Hematopoietic multipotent progenitor cell treated with erythropoietin and hydrocortisone succinate and interleukin-3 and kit ligand, for 6 days (in vitro differentiated cells): ENCODE measurements at places on chromosomes 1 and 21.

GRCh38 chr1:60867782-60868181 lies 214.6 kb upstream of the NFIA start:
- no peak for DNase-seq

DNA sequence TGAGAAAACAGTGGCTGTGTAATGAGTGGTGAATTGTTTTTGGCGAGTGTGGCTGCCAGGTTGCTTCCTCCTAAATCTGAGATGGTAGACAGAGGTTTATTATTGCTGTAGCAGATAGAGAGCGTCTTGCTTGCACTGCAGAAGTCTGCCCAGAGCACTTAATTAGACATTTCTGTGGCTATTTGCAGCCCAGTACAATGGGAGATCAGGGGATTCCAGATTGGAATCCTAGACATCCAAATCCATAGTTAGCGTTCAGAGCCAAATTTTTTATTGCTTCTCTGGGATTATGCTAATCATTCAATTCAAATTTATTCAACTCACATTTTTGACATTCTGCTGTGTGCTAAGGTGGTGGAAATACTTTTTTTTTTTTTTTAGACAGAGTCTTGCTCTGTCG lies 30.0 kb downstream of the KIF26B start:
- no peak for DNase-seq

- DNase-seq = no peak
These were observed 101.5 kb upstream of the TNR start for GRCh38 chr1:175844877-175845276.

DNA sequence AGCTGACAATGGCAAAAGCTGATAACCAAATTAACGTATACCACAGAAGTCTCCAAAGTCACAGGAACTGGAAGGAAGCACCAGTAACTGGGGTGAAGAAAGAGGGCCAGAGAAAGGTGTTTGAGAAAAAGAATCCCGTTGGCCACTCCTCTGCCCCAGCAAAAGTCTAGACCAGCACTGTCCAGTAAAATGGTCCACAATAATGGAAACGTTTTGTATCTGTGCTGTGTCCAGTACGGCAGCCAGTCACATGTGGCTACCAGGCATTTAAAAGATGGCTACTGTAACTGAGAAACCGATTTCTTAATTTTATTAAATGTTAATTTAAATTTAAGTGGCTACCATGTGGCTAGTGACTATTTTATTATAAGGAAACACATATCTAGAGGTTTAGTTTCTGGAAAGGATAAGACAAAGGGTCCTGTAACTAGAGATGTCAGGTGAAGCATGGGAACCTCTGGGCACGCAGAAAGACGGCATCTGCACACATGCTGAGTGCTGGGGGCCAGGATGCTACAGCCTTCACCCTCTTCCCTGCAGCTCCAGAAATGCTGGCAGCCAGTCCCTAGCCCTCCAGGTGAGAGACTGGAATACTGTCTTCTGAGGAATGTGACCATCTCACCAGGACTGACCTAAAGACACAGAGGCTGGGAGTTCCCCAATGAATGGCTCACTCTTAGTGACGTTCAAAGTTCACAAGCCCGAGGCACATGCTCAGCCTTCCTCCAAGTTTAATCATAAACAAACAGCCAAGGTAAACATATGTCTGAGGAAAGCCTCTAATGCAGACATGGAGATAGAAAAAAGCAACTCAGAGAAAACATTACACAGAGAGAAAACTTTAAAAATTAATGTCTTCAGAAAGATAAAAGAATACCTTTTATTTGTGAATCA lies 50.7 kb downstream of the JAK1 start:
- DNase-seq = no peak

DNA sequence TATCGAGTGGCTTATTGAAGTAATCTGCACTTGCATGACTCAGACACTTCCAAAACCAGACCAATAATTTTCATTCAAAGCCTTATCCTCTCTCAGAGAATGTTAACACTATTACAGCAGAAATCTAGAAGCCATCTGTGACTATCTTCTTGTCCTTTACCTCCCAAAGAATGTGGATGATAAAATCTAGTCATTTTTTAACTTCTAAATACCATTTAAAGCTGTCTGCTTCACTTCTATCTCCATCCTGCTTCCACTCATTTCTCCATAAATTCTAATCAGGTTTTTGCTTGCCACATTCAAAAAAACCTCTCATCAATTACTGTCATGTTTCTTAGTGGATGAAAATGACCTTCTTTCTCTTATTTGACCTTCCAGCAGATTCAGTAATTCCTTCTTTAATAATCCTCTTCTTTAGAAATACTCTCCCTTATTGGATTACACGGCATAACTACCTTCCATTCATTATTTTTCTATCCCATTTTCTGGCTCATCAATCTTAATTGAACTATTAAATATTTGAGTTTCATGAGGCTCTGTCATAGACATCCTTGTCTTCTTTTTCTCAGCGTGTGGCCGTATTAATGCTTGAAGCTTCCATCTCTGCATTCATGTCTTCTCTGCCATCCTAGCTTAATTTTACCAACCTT lies 1999.4 kb downstream of the MRPL39 start:
- no peak for DNase-seq

DNA sequence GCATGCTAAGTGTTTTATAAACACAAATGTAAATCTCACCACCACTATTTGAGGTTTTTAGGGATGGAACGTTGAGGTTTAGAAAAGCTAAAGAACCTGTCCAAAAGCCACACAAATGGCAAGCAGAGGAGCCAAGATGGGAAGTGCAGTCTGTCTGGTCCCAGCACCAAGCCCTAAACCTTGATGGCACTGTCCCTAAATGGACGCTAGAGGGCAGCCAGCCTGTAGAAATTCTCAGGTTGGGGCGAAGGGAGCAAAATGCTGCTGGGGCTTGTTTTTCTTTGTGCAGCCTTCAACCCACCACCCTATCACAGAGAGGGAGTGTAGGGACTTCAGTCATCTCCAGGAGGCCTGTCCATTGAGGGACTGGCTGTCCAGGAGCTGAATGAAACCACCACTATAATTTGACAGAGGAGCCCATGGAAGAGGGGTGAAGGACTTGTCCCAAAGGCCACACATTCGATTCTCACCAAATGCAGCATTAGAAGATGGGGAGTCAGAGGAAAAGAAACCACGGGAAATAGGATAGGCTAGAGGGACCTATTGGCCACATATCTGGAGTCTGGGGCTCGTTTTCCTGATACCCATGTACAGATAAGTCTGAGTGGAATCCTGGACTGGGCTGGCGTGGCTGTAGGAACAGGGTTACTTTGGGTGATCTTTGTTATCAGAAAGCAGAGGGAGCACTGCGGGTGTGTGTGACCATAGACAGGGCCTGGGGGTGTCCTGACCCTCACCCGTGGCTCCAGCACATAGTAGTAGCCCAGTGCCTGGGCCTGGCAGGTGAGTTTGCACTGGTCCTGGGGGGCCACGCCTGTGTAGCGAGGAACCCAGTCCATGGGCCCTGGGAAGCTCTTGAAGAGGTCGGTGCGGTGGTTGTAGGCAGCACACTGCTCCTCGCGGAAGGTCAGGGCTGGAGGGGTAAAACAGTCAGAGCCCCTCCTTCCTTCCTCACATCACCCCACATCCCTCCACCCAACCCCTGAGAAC lies 6.1 kb downstream of the ADAMTS4 start:
- peak; percentile 93 for DNase-seq

- DNase-seq = no peak
These were observed 37.6 kb downstream of the CRYAA start for GRCh38 chr21:43206231-43207042.

- DNase-seq = no peak
These were observed 12.5 kb upstream of the UAP1 start for GRCh38 chr1:162549001-162549400.

DNA sequence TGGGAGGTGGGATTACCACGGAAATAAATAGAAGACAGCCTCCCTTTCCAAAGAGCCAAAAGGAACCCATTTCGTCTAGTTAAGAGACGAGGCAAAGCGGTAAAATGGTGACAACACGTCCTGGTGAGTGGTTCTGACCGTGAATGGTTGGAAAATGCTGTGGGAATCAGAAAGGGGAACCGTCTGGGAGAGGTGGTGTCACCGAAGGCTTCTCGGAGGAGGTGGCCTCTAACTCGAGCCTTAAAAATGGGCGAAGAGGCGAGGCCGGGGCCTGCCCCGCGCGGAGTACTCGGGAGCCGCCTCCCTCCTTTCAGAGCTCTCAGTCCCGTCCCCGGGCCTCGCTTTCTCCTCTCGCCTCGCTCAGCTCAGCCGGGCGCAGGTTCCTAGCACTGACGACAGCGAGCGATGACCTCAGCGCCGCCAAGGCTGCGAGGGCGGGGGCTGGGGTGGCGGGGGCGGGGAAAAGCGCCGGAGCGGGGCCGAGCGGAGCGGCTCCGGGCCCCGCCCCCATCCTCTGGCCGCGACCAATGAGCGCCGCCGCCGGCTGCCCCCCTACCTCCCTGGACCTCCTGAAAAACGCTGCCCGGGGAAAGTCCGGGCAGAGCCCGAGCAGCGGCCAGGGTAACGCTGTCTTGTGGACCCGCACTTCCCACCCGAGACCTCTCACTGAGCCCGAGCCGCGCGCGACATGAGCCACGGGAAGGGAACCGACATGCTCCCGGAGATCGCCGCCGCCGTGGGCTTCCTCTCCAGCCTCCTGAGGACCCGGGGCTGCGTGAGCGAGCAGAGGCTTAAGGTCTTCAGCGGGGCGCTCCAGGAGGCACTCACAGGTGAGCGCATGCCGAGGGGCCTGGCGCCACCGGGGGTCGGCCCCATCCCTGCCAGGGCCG lies at the start of gene BTG2:
Gene BTG2, plus strand, starts transcription at position 601 of the 890 bp plus-strand sequence. Its CDS starts 88 bp downstream, at position 689.
- peak; percentile 94 for DNase-seq

DNA sequence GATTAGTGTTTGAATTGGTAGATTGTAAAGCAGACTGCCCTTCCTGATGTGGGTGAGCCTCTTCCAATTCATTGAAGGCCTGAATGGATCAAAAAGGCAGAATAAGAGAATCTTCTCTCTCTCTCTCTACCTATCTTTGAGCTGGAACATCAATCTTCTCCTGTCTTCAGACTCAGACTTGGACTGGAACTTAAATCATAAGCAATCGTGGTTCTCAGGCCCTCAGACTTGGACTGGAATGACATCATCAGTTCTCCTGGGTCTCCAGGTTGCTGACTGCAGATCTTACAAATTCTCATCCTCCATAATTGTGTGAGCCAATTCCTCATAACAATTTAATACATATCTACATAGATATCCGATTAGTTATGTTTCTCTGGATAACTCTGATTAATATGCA lies 66.8 kb downstream of the IER5 start:
- no peak for DNase-seq

DNA sequence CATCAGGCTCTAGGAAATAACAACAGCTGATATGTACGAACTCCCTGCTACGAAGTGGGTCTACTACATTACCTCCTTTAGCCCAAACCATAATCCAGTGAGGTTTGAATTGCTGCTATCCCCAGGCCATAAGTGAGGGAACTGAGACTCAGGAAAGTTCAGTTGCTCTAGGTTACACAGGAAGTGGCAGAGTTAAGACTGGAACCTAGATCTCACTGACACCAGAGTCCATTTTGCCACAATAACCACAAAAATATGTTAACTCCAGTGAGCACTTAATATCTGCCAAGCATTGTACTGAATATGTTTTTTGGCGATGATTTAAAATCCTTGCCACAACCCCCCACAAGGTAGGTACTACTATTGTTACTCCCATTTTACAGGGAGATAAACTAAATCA lies 8.9 kb upstream of the TADA1 start:
- peak; percentile 22 for DNase-seq

DNA sequence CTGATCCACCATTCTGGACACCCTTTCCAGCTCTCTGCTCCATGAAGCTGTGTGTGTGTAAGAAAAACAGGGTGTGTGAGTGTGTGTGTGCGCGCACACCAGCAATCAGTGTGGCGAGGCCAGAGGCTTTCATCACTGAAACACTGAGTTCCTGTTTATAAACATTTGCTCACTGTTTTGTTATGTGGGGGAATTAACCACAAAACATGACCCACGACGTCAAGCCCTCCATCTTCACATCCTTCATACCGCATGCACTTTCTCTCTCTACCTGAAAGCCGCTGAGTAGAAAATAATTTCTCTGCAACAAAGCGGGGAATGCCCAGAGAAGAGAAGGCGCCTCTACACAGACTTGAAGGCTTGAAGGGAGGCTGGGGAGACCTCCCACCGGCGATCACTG lies 148.9 kb upstream of the IRF2BP2 start:
- no peak for DNase-seq

DNA sequence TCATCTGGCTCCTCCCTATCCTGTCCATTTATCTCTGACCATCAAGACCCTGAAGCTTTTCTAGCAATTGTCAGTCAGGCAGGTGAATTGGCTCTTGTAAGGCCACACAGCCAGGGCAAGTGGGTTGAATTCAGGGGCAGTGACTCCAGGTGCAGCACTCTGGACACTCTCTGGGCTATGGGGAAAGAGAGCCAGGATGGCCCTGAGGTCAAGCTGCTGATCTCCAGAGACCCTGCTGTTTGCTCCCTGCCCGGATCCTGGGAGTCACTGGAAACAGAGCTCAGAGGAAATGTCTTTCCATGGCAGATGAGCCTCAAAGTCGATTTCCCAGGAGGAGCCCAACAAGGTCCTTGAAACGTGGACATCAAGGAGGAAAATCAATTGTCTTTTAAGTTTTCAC lies 184.4 kb downstream of the C1orf94 start:
- DNase-seq = no peak

DNA sequence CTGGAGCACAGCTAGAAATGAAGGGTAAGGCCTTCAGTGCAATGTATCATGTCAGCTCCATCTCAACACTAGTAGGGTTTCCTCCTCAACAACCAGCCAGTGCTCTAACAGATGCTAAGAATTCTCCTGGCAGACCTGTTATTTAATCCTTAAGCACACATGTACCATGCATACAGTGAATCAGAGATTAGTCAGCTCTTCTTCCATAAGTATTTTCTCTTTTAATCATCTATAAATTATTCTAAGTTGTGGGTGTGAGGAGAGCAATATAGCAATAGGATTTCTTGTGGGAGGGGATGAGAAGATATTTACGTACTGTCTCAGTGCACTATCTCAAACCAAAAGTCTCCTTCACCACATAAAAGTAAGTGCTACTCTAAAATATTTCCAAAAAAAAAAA lies 95.3 kb downstream of the COP1 start:
- DNase-seq = no peak

- peak; percentile 40 for DNase-seq
These were observed 648 bp upstream of the TRAPPC3 start for GRCh38 chr1:36149973-36150295.

- no peak for DNase-seq
These were observed 485.9 kb downstream of the USP25 start for GRCh38 chr21:16215663-16216183.

DNA sequence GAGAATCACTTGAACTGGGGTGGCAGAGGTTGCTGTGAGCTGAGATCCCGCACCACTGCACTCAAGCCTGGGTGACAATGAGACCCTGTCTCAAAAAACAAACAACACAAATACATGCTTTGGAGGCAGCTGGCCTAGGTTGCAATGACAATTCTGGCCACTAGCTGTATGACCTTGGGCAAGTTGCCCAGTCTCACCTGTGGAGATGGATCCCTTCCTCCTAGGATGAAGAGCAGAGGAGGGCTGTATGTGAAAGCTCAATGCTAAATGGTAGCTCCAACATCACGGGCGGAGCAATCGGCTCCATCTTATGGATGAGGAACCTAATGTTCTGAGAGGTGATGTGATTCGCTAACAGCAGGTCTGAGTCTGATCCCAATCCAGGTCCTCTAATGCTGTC lies 20.6 kb downstream of the ADORA1 start:
- DNase-seq = no peak

- DNase-seq = no peak
These were observed 21.1 kb upstream of the F3 start for GRCh38 chr1:94562519-94563260.

- no peak for DNase-seq
These were observed 31.1 kb downstream of the OTUD7B start for GRCh38 chr1:149979245-149979971.

GRCh38 chr1:50531601-50532000 lies 108.4 kb upstream of the DMRTA2 start:
- no peak for DNase-seq
